T-helper 22 cell (primary cell): ENCODE measurements at places on chromosomes 5 and 9.

GRCh38 chr5:8493176-8493575 lies 624.2 kb downstream of the MTRR start:
- no peak for DNase-seq

GRCh38 chr5:130109152-130109551 lies 204.9 kb downstream of the CHSY3 start:
- no peak for DNase-seq

DNA sequence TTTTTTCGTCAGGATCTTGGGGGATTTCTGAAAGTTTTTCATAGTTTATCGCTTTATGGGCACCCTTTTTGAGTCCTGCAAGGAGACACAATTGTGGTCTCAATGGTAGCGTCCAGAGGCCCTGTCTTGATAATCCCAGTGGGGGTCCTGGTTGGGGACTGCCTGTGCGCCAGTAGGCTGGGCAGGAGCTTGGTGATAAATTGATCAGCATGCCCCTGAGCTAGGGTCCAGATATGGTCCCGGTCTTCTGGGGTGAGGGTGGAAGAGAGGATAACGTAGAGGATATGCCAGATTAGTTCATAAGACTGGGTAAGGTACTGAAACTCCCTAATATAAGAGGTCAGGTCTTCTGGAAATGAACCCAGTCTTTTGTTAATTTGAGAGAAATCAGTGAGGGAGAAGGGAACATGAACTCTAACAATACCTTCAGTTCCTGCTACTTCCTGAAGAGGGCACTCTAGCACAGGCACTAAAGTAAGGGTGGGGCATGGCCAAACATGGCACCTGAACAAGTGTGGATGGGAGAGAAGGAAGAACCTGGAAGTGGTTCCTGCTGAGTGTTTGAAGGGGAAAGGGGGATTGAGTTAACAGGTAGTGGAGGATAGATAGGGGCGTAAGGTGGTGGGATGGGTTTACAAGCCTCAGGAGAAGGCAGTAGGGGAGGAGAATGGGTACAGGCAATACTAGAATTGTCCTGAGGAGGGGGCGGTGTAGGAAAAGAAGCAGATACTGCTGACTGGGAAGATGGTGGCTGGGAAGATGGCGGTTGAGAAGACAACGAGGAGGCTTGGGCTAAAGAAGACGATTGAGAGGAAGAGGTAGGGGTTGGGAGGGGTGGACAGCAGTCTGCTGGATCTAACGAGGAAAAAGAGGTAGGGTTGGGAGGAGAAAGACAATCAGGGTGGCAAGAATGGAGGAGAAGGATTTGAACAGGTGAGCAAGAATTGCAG lies 33.8 kb upstream of the ANXA2R start:
- peak; percentile 8 for DNase-seq

DNA sequence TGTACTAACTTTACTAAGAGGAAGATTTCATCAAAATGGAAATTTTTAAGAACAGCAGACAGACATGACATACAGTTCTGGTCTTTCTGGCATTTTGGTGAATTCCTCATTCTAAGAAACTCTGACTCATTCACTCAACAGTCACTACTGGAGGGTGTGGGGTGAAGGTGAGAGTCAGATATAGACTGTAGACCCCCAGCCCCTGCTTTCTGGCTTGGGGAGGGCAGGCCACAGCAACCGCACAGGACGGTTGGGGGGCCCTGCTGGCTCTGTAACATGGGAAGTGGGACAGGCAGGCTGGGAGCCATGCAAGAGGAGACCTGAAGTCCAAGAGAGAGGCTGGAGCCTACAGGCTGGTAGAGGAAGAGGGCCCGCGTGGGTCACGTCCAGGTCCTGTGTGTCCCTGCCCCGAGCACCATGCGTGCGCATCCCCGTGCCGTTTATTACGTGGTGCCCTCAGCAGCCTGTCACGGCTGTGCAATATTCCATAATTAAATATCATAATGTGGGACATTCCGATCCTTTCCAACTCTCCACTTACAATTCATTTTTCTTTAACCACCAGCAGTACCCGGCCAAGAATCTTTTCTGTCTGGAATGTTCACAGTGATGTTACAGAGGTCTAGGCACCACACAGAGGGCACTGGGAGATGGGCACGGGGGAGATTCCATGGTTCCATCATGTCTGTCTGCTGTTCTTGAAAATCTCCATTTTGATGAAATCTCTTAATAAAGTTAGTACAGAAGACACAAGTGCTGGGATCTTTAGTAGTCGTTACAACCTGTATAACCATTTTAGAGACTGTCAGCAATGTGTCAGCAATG lies 75.5 kb downstream of the SEMA4D start:
- DNase-seq, result peak; percentile 73

DNA sequence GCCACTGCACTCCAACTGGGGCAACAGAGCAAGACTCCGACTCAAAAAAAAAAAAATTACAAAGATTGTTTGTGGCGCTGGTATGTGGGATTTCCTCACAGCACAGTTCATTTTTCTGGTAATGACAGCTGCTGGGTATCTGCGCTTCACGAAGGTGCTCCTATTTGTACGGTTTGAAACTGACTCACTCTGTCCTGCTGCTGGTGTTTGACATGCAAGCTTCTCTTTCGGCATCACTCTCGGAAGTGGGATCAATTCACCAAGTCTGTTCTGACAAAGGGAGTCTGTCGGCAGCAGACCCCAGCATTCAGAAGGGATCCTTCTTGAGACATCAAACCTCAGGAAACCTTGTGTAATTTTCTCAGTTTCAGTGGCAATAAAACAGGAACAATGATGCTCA lies 26.3 kb downstream of the MAML1 start:
- no peak for DNase-seq

DNA sequence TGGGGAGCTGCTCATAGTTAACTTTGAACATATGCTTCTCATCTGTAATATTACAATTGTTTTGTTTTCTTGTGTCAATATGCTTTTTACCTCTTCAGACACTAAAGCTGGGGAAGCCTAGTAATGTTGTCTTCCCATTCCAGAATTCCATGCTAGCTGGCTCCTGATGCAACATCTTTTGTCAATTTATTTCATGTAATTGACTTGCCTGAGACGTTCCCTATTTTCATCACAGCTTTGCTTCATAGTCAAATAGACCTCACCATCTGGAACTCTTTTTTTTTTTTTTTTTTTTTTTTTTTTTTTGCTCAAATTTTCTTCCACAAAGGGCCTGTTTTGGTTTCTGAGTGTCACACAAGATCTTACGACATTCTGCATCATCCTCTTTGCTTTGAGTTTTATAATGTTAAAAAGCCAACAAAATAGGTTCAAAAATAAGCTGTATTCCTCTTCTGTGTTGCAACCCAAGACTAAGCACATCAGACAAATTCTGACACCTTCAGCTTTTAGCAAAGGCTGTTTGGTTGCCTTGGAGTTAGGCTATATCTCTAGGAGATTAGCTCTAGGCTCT lies 235.2 kb downstream of the NR3C1 start:
- no peak for DNase-seq
